Putamen (tissue), 1 donor: ENCODE measurements at places on chromosomes 12 and 14.

DNA sequence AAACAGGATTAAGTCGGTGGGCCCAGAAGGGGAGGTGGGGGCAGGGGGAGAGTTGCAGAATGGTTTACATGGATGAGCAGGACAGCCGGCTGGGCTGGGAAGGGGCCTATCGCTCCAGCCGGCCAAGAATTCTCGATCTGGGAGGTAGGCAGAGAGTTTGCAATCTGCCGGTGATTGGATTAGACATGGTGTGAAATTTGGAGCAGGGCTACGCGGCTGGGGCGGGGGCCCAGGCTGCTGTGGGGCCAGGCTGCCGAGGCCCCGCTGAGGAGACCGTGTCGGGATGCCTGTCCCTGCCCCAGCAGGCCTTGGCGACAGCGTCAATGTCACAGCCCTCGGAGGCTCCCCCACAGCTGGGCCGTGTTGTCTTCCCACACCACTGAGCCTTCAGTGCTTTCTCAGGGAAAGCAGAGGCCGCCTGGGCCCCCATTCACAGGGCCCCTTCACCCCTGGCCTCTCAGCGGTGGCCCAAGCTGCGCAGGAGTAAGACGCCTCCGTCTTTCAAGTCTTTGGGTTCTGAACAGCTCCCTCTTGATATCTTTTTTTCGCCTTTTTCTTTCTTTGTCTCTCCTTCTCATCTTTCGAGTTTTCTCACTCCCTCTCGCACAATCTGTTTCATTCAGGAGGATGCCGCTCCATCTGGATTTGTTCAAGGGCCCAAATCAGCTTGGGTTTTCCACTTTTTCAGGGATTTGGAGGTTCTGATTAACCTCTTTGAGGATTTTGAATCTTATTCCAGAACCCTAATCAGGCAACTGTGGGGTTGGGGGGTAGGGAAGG lies 117.5 kb upstream of the PARP11 start:
- no peak for DNase-seq

DNA sequence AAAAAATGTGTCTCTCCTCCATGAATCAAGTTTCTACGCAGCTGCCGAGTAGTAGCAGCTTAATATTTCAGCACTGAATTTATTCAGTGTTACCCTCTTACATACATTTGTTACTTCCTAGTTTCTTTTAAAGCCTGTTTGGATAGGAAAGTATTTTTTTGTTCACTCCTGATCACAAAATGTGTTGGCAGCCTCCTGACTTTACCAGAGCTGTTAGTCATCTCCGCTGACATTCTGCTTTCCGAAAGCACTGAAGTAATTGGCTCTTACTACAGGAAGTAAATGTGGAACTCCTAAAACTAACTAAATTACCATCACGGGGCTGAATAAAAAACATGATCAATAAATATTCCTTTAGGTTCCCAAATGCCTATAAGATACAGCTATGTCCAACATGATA lies 225.5 kb downstream of the EPS8 start:
- no peak for DNase-seq

DNA sequence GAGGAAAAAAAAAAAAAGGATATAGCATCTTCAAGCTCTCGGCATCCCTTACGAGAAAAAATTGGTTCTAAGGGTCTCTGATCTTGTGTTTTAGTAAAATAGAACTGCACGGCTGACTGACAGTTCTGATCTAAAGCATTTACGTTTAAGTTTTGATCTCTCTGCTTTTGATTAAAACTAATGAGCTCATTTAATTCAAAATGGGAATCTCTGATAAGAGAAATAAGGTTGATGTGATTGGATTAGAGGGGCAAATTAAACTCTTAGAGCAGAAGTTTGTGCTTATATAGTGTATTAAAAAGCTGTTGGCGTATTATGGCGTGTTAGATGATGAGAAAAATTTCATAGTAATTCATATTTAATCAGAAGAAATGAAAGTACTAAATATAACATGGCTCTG lies 217.6 kb downstream of the EGLN3 start:
- DNase-seq: no peak

DNA sequence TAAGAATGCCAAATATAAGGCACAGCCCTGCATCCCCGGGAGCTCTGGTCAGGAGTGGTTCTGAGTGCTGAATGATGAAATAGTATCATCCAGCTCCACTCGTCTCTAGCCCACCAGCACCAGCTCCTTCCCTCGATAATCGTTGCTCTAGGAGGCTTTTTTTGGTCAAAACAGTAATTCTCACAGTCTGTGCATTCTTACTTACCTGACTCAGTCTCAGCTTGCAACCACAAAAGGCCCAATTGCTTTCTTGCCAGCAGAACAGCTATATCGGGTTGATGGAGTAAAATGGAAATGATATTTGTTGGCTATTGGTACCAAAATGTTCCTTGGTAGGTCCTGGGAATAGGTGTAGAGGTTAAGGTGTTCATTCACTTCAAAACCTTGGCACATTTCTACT lies 94.8 kb downstream of the BMP4 start:
- no peak for DNase-seq

GRCh38 chr12:123075646-123076171 lies 75.2 kb downstream of the PITPNM2 start:
- no peak for DNase-seq

GRCh38 chr14:71013551-71014192 lies 106.4 kb downstream of the PCNX1 start:
- DNase-seq: no peak

GRCh38 chr12:28570811-28571210 lies 380.6 kb downstream of the CCDC91 start:
- DNase-seq: no peak

DNA sequence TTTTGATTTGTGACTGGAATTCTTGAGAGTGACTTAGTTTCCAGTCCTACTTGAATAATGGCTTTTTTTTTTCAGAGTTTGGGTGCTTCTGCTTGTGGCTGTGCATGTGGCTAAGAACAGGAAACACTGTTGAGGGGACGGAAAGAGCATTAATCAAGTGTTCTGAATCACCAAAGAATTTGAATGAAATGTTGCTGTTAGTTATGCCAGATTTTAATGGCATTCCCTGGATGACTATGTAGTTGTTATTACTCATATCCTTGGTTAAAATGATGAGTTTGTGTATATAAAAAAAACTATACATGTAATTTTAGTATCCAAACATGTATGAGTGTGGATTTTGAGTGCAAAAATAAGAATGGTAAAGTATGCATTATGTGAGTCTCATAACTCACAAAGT lies 347.9 kb downstream of the BCAT1 start:
- no peak for DNase-seq

DNA sequence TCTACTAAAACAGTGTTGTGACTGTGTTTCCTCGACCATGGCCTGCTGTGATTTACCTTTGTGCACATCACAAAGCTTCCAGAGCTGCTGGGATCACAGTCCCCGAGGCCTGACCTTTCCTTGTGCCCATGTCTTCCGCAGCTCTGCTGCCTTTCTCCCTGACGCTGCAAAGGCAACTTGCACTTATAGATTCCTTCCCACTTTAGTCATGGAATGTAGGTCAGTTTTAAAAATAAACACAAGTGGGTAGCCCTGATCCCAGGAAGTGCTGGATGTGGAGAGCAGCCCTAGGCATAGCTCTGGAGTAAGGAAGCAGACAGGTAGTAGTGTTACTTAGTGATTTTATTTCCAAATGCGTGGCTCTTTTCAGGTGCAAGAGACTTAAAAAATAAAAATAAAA lies 825.7 kb downstream of the AACS start:
- no peak for DNase-seq

GRCh38 chr12:12272869-12273268 lies 6.0 kb upstream of the LRP6 start:
- DNase-seq: no peak

DNA sequence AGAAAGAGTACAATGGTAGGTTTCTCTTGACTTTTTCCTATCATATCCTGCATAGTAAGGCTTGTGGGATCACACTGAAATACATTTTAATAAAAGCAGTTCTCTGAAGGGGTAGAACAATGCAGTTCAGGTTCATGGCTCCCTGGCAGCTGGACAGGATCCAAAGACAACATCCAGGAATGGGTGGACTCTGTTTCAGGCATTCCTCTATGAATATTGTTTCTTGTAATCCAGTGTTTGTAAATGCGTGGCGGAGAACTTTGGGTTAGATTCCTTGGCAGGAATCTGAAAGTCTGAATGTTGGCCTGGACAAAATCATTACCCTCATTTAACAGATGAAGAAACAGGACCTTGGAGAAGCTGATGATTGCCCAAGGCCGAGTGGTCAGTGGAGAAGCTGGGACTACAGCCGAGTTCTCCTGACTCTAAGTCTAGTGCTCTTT lies 43.5 kb downstream of the SYNE2 start:
- DNase-seq: peak; percentile 7

DNA sequence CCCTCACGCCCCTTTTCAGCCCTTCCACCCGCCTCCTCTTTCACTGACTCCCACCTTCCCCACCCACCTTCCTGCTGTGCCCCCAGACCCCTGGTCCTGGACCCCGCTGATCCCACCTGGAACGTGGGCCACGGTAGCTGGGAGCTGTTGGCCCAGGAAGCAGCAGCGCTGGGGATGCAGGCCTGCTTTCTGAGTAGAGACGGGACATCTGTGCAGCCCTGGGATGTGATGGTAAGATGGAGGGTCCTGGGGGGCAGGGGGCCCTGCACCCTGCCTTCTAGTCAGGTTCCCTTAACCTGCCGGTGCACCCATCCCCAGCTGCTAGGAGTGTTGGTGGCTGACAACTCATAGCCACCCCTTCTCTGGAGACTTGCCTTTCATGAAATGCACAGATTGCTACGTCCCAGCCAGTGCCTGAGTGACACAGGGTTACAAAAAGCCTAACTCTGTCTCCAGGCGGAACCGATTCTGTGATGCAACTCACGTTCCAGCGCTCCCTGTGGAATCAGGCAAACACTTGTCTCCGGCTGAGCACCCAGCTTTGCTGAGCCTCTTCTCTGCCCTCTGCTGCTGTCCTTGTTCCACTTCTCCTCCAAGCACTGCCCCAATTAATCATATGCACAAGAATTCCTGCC lies 15.0 kb upstream of the OAS2 start:
- peak; percentile 7 for DNase-seq

GRCh38 chr12:457676-458075 lies 2.1 kb upstream of the B4GALNT3 start:
- no peak for DNase-seq

- DNase-seq: no peak
These were observed 7.7 kb upstream of the NCKAP1L start for GRCh38 chr12:54489857-54490256.

GRCh38 chr14:103427485-103428443 lies 42.5 kb downstream of the MARK3 start:
- no peak for DNase-seq

GRCh38 chr14:41423503-41423902 lies 183.2 kb upstream of the LRFN5 start:
- DNase-seq: no peak

- DNase-seq: no peak
These were observed 28.2 kb downstream of the RAP1B start for GRCh38 chr12:68638721-68639395.

DNA sequence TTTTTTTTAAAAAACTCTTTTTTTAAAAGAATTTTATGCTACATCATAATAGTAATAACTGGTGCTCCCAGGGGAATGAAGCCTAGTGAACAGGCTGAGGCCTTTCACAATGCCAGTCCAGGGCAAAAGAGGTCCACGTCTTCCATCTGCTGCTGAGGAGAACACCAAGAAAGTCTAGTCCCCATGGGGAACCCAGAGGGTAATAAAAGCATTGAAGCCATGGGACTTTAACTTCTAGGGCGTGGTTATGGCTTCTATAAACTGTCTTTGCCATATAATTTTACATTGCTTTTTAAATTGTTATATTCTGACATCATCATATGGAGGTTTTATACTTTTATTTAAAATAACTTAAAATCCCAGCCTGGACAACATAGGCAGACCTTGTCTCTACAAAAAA lies 64.3 kb downstream of the SLC16A7 start:
- DNase-seq: no peak

DNA sequence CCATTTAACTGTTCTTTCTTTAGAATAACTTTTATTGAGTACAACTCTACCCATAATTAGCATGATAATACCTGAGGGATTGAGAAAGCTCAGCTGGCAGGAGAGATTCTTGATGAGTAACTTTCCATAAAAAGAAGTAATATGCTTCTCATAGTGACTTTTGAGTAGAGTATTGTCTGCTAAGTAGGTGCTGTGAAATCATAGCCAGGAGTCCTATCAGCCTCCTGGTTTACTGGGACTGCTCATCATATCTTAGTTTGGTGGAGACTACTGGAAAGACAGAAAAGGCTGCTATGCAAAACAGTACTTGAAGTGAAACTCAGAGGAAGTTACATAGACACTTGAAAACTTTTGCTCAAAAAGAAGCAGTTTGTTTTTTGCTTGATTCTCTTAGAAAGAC lies 113.3 kb upstream of the ATP2B1 start:
- no peak for DNase-seq

DNA sequence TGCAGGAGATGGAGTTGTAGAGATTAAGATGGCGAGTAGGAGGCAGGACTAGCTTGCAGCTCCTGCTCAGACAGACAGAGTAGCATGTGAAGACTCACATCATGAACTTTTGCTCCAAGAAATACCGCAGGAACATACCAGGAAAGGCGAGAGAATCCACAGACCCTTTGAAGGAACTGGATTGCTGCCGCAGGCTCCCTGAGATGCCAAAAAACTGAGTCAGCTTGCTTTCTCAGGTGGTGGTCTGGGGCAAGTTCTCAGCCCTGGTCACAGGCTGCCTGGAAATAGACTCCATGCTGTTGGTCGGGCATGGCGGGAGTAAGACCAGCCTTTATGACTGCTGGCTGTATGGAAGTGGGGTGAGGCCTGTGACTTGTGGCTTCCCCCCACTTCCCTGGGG lies 163.6 kb upstream of the NAV3 start:
- DNase-seq: no peak

GRCh38 chr14:102050625-102051024 lies 36.2 kb downstream of the HSP90AA1 start:
- DNase-seq: no peak

DNA sequence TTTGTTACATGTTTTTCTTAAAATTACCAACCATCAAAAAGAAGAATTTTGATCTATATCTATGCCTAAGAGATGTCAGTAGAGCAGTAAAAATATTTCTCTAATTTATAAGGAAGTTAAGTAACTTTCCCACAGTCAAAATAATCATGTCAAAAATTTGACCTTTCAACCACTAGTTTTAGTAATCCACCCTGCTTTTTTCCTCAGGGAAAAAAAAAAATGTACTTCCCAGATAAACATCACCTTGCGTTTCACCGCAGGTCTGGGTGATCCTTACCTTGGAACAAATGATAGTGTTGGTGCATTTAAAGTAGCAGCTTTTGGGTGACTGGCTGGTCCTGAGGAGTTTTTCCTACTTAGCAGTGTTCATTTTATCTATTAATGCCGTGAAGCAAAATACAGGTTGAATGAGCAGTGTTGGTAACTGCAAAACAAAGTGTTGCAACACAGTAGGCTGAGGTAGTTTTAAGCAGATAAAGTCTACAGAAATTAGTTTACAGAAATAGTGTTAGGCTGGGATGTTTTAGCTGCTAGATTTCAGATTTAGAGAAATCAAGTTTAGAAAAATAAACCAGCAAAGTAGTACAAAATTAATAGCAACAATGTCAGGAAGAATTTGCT lies 137.2 kb upstream of the DNM1L start:
- no peak for DNase-seq
